CD4-positive, alpha-beta T cell treated with Interferon alpha-2 for 1 hour (primary cell): ENCODE measurements at places on chromosomes 13 and 19.

DNA sequence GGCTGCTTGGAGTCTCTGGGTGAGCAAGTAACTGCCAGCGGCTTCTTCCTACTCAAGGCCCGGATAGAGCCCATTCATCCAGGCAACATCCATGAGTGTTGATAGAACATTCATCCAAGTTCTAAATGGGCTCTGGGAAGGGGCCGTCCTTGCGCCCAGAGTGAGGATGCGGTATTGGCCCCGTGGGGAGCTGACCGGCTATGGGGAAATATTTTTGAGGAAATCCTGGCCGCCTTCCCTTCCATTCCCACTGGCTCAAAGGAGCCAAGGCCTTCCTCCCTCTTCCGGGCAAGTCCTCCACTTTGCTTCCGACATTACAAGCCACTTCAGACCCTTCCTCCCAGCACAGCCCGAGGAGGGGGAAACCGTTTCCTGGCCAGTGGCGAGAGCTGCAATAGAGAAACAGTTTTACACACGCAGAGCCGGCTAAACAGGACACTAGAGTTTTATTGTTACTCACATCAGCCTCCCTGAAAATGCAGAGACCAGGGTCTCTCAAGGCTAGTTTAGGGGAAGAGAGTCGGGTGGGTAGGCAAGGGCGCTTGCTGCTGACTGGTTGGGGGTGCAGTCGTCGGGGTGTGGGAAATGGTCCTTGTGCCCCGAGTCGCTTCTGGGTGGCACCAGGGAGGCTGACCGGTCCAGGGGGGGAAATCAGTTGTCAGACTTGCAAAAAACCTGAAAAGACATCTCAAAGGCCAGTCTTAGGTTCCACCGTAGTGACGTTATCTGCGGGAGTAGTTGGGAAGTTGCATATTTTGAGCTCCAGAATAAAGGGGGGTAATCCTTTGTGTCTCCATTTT, 37.5 kb downstream of the C13orf46 start:
- no peak for DNase-seq

DNA sequence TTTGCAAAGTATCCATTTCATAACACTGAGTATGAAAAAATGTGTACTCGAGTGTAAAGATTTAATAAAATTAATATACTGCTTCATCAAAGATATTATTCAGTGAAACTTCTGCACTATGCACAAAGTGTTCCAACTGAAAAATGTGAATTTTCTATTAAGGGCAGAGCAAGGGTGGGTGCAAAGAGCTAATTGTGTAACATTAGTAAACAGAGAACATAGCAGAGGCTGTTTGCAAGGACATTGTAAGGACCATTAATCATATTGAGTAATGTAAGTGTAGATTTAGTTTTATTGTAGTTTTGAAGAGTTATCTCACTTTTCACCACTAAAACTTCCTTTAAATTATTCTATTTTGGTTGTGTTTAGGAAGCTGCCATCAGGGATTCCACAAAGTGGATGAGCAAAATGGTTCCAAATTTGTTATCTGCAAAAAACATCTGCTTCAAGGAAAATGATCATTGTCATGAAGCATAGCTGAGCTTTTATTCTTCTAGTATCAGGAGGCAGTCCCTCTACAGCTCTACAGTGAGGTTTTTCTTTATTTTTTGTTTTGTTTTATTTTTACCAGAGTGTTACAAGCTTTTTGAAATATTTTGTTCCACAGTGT, 1375.4 kb downstream of the SLITRK1 start:
- no peak for DNase-seq

DNA sequence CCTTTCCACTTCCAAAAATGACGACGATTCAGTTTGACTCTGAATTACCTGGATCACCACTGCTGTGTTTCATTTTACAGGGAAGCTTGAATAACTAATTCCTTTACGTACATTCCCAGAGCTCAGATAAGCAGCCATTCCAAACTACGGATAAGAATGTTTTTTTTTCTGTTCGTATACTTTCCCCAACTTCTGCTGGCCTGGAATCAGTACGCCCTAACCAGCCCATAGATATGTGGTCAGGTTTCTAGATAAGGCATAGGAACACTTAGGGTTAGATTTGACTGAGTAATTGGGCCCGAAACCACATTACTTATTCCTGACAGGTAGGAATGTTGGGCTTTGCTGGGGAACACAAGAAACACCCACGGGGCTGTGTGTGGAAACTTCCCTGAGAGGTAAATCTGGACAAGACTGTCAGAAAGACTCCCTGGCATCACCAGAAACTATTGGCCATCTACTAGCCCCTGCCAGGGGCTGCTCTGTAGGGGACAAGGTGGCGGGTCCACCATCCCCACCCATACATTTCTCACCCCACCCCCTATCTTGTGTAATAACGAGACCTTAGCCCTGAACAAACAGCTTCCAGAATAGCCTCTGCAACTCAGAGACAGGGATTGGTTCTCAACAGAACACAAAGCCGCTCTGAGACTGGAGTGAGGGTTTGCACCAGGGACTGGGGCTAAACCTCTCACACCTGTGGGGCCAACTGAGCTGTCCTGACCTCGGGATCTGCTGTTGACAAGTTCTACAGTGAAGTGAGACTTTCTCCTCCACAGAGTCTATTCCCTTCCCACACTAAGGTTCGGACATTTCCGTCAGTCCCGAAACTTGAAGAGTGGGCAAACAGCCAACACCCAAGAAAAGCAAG, 15.6 kb downstream of the RHPN2 start:
- no peak for DNase-seq

DNA sequence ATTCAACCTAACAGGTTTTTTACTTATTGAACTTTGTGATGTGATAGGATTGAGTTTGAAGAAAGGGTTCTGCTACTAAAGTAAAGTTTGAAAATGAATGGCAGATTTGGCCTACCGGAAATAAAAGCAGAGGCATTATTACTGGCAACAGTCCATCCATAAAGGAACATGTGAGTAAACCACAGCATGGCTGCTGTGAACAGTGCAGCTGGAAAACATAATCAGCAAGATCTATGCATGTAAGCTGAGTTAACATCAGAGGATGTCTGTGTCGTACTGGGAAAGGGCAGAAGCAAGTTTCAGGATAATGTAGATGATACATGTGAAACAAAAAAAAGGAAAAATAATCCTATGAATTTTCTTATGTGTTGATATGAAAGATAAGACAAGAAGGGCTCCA, 87.6 kb downstream of the CYSLTR2 start:
- no peak for DNase-seq

DNA sequence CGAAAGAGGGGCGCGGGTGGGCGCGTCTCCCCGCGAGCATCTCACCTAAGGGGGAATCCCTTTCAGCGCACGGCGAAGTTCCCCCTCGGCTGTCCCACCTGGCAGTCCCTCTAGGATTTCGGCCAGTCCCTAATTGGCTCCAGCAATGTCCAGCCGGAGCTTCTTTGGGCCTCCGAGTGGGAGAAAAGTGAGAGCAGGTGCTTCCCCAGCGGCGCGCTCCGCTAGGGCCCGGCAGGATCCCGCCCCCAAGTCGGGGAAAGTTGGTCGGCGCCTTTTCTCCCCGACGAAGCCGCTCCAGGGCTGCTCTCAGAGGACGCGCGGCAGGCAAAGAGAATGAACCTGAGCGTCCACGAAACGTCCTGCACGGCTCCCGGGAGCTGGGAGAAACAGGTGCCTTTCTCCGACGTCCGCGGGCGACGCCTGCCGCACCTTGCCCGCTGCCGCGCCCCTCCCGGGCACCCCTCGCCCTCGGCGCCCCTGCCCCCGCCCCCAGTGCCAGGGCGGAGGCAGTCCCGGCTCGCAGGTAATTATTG, 366 bp upstream of the KL start:
- no peak for DNase-seq

DNA sequence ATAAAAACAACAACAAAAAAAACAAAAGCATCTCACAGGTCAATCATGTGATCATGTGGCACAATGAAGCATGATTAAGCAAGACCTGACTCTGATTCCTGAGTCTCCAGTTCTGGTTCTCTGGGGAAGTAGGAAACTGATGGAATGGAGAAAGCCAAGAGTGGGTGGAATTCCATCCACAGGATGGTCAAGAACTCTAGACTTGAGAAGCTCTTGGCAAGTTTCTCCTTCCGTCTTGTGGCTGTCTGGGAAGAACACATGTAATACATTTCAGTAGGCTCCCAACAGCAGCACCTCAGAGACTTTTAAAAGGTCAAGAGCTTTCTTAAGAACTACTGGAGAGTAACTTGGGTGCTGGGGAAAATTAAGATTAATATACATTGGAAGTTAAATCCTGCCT, 78.6 kb upstream of the TSHZ3 start:
- no peak for DNase-seq

DNA sequence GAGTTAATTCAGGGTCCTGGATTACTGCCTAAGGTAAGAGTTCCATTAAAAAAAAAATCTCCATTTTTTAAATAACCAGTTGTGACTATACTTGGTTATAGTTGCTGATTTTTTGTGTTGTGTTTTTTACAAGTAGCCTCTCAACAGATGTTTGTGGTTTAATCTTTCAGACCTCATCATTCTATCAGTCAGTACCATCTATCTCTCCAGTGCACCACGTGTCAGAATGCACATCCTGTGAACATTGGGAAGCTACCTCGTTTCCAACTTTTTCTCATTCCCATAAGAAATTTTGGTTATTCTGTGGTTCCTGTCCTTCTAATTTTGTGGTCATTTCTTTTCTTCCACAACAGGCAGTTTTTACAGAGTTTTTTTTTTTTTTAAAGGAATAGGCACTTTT, 39.2 kb downstream of the WDFY2 start:
- DNase-seq, result no peak
